ENCODE measurements at places on chromosomes 2 and 18. TPM values are rescaled to one million over a fixed set of nuclear protein-coding genes. Genes with fewer than 3 reads are reported as not detected.
A peak's percentile ranks its signal among the peaks of the same experiment; 100 is the strongest.

Gene ZNF142
- 67.8 TPM for total RNA-seq

GRCh38 chr2:74201196-74201595 lies 2.8 kb downstream of the MTHFD2 start:
- DNase-seq: no peak

Gene VIT
- 1.7 TPM for total RNA-seq

GRCh38 chr2:232482301-232483238 lies 5.1 kb downstream of the ECEL1 start:
- DNase-seq: no peak

Gene BARD1
- 11.5 TPM for total RNA-seq

Gene ADAM23
- not detected for total RNA-seq

DNA sequence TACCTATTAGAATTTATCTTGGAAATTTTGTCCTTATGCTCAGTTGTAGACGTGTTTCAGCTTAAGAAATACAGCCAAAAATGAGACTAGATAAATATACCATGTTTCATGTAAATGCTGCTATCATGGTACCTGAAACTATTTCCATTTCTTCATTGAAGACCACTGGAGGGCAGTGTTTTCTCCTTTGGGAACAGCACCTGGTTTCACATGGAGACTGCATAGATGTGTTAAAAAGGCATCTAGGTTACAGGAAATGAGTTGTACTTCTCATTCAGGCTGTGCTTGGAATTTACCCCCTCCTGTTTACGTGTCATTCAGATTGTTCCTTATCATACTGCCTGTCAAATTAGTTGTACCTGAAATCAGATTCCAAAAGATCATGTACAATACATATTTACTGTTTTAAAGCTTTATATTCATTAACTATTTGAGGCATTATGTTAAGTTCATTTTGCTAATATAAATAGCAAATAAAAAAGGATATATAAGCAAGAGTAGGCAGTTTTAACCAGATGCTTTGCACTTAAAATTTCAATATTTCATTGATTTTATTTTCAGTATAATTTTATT lies 57.3 kb upstream of the PSMD14 start:
- no peak for DNase-seq

Gene CXCR1
- 10.6 TPM for total RNA-seq

DNA sequence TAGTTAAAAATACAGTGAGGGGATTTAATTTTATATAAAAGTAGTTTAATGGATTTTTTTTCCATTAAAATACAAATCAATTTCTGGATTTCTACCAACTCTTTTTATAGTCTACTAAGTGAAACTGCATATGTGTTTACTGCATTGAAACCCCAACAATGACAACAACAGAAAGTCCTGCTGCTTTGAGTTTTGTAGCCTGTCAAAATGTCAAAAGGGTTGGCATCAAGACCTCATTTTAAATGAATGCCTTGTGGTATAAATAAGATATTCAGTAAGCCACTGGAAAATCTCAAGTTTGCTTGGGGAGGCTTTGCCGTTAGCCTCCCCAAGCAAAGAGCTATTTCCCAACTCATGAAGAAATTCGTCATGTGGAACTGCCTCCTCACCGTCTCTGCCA lies 440.3 kb upstream of the HNMT start:
- DNase-seq: no peak

DNA sequence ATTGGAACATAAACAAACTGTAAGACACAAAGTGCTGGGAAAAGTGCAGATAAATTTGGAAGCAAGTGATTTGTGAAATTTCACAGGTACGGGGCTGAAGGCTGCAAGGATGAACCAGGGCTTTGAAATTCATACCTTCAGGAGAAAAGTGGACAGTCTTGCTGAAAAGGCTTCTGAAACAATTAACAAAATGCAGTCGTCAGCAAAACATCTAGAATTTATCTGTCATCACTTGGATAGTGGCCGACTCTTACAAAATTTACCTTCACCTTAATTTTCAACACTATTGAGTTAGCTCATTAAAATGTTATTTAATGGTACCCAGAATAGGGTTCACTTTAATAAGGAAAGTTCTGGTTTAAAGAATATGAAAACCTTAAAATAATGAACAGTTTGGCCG lies 138.3 kb downstream of the SNTG2 start:
- no peak for DNase-seq

DNA sequence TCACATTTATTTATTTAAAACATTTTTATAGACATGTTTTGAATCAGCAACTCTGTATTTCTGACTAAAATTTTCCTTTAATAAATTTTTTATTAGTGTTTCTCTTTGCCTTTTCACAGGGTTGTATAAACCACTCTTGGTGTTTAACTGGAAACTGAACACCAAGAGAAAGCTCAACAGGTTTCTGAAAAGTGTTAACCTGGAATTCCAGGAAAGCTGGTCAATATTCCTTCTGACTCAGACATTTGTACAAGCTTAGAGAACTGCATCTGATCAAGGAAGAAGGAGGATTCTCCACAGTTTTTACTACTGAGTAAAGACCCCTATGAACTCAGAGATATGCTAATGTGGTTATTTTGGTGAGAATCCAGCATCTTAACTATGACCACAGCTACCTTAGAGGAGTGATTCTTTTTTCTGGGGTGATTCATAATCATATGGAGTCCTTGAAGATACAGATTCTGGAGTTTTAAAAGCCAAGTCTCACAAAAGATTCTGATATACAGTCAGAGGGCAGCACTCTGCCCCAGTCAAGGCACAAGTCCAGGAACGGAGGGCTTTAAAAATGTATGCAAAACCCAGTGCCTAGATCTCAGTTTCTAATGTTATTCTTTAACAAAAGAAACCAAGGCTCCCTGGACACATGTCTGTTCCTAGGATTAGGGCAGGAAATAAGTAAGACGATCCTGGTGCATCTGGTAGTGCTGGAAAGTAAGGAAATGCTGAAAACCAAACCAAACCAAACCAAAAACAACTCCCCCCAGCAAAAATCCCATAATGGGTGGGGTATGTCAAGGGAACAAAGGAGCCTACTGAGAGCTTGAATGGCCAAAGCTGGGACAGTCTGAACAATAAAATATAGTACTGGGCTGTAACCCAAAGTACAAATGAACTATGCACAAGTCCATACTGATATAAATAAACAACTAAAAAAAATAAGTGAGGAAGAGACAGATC lies 85.1 kb upstream of the FZD5 start:
- DNase-seq: no peak

GRCh38 chr18:65753520-65753919 lies 2.7 kb downstream of the CDH7 start:
- DNase-seq: no peak

DNA sequence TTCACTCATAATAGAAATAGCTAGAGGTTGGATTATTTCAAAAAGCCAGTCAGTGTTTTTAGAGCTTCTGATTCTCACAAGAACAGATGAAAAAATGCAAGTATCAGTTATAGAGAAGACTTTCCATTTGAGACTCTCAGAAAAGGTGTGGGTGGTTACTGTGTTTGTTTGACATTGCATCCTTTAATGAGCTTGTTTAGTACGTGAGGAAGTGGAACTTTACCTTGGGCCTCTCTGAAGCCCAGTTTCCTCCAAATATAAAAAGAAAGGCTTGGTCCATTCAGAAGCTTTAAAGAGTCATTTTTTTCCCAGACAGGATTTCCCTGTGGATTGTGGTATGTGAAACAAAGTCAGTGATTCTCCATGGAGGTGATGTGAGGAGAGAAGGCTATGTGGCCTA lies 89.9 kb upstream of the RANBP2 start:
- DNase-seq: peak; percentile 37

DNA sequence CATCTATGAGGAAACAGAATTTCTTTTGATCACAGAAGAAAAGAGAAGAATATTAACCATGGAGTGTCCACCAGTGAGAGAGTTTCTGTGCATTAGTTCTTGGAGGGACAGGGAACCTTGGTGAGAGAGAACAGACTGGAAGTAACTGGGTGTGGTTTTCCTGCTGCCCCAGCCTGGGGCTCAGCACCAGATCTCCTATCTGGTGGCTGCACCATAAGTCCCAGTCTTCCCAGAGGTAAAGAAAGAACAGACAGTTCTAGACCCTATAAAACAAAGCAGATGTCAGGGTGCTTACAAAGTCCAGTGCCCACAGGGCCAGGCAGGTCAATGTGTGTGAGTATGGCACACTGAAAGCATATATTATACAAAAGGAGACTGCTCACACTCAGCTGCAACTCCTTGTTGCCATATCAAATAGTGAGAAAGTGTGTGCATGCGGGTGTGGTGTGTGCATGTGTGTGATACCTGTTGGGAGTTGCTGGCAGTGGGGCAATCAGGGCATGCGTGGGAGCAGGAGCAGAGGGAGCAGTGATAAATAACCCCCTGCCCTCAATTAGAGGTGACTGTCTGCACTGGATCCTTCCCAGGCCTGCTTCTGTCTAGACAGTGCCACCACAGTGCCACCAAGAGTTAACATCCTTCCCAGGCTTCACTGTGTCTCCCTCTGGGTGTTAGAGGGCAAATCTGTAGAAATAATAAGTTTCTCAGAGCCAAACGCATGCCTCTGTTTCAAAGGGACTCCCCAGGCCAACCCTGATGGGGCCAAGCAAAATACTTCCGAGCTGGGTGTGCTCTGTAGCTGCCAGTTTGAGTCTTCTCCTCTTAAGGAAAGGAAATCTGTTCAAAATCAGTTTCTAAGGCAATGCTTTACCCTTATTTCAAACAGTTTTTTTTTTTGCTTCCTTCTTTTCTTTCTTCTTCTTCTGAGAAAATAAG lies 45.7 kb downstream of the RDH14 start:
- DNase-seq: no peak

DNA sequence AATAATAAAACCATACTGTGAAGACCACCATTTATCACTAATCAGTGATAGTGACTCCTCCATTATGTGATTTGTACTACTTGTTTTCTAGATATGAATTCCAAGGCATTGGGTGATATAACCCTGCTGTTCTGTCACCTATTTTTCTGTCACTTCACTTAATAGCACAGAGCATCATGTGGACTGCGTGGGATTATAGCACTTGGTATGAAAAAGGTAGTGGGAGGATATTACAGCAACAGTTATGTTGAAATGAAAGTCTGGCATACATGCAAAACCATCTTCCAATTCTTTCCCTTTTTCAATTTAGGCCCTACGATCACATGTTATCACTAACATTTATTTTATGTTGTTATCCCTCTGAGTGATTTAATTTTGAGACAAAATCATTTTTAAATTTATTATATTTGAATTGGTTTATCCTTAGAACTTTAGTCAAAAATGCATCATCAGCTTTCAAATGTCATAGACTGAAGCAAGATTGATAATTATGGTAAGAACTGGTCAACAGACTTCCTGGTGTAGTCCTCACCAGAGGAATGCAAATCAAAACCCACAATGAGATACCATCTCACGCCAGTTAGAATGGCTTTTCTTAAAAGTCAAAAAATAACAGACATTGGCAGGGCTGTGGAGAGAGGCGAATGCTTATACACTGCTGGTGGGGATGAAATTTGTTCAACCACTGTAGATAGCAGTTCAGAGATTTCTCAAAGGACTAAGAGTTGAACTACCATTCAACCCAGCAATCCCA lies 242.6 kb downstream of the IKZF2 start:
- DNase-seq: no peak

GRCh38 chr2:137764646-137765045 lies 199.6 kb upstream of the HNMT start:
- no peak for DNase-seq

- no peak for DNase-seq
Measured at GRCh38 chr2:241563571-241563980, 5.0 kb downstream of the BOK start.

DNA sequence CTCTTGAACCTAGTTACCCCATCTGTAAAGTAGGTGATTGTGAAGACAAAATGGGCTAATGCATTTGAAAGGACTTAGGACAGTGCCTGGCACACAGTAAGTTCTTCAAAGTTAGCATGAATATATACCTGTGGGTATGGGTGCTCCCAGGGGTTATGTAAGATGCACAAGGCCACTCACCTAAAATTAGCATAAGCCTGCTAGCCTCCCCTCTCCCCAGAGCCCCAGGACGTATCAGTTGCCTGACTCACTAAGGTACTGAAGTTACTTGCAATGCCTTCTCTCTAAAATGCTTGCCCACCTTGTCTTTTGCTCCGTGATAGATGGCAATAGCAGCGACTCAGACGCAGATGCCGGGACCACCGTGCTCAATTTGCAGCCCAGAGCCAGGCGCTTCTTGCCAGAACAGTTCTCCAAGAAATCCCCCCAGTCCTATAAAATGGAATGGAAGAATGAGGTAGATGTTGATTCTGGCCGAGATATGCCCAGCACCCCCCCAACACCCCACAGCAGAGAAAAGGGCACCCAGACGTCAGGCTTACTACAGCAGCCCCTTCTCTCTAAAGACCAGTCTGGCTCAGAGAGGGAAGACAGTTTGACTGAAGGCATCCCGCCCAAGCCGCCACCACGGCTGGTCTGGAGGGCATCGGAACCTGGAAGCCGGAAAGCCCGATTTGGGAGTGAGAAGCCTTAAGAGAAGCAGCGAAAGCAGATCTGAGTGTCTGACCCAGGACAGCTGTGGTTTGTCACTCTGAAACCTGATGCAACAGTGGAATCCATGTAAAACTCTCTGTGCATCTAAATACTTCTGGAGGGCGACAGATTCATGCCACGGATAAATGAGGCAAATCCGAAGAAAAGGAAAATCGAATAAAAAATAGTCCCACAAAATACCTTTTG lies 53.8 kb upstream of the TMEM182 start:
- no peak for DNase-seq

Gene FEV
- not detected for total RNA-seq

DNA sequence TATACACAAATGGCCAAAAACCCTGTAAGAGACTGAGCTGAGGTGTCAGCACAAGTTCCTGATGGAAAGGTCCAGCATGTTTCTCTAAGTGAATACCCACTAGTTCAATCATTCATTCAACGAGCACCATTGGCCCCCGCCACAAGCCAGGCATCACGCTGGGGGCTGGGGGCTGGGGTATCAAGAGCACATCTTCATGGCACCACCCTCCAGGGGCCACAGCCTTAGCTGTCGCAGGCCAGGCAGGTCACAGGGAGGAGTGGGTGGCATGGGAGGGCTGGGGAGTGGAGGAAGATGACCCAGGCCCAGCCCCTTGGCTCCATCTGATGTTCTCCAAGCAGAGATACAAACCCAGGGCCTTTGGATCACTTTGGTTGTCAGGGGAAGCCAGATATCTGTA lies 97.9 kb downstream of the ACKR3 start:
- DNase-seq: no peak

GRCh38 chr2:163670929-163671328 lies 64.9 kb downstream of the FIGN start:
- no peak for DNase-seq

DNA sequence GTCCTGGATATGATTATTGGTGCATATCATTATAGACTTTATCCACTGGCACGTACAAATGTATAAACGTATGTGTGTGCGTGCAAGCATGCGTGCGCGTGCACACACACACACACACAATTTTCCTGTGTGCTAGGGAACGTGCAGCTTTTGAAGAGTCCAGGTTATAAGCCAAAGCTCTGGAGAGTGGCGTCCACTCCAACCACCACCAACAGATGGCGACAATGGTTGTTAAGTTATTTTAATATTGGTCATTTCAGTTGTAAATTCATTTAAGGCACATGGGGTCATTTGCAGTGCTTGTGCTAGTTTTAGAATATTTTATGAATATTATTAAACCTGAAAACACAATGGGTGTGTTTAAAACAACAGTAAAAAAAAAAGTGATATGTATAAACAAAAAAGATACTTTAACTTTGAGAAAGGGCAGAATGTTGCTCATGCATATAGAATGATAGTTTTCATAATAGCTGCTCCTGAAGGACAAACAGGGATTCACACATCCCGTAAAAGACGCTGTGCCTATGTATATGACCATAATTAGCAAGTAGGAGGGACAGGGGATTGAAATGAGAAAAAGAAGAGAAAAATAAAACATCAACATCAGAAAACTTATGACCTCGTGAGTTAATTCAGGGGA lies 124.2 kb upstream of the ITGB6 start:
- DNase-seq: peak; percentile 40
